Skin of body (tissue), 3 donors: ENCODE measurements at places on chromosomes 4 and X. TPM values are rescaled to one million over a fixed set of nuclear protein-coding genes. Genes with fewer than 3 reads are reported as not detected.

Gene BGN
- total RNA-seq: 28.1 TPM

GRCh38 chrX:107273795-107274194, 67.4 kb downstream of the DNAAF6 start:
- DNase-seq: no peak

Gene TAF7L
- 0.20 TPM for total RNA-seq

DNA sequence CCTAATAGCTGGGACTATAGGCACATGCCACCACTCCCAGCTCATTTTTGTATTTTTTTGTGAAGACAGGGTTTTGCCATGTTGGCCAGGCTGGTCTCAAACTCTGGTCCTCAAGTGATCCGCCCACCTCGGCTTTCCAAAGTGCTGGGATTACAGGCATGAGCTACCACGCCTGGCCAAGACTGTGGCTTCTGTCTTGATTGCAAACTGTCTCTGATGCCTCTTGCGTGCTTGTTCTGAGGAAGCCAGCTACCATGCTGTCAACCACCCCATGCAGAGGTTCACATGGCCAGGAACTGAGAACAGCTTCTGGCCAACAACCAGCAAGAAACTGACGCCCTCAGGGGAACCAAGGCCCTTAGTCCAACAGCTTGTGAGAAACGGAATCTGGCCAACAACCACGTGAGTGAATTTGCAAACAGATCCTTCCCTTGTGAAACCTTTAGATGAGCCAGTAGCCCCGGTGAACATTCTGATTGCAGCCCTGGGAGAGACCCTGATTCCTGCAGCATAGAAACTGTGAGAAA, 71.2 kb downstream of the SUPT20HL2 start:
- peak; percentile 39 for DNase-seq

- DNase-seq: peak; percentile 64
Measured at GRCh38 chrX:115330498-115331168, 41.1 kb downstream of the LUZP4 start.

Gene PALLD
- total RNA-seq: 121 TPM

GRCh38 chr4:2598511-2599303, 62.3 kb downstream of the FAM193A start:
- no peak for DNase-seq

DNA sequence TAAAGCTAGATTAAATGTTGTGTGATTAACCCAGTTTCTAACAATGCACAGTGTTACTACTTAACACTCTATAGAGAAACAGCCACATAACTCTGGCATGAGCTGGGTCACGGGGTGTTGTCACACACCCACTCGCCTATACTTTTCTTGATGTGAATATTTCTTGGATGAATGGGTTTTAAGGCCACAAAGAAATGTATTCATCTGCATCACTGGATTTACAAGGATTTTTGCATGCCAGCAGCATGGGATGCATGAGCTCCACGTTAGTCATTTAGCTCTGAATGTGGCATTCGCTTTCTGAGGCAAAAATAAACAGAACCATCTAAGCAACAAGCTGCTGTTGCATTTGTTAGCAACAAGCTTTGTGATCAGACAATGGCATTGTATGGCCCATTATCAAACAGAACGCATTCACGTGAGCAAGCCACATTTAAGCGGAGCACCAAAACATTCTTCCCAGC, 89.7 kb downstream of the LRP2BP start:
- peak; percentile 56 for DNase-seq

DNA sequence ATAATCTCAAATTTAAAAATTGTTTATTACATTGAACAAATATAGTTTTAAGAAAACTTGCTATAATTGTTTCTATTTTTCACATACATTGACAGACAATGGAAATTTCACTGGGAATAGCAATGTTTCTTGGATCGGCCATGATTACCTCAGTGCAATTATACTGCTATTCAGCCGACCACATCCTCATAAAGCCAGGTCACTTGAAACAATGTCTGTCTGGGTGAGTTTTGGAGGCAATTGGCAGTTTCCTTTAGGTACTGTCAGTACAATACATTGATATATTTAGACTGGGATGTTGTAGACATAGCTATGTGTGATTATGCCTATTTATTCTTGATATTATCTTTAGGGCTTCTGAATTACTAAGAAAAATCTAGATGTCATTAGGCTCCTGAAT, 89.5 kb upstream of the VEGFC start:
- DNase-seq: no peak

DNA sequence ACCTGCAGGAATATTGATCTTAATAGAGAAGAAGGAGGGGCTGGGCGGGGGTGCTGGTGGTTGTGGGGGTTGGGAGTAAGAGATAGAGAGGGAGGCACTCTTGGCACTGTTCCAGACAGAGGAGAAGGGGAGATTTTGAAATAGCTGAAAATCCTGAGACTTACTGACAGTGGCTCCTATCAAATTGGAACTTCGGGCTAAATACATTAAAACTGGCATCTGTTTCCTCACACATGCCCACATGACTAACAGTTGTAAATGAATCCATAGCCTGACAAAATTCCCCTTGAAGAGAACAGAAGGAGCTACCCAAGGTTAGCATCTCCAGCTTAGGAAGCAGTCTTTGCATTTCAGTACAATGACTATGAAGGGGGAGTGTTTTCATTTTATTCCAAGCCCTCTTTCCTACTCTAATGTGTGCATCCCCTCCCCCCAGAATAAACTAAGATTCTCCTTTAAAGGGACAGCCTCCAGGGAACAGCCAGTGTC, 1.4 kb downstream of the DCX start:
- DNase-seq: no peak

DNA sequence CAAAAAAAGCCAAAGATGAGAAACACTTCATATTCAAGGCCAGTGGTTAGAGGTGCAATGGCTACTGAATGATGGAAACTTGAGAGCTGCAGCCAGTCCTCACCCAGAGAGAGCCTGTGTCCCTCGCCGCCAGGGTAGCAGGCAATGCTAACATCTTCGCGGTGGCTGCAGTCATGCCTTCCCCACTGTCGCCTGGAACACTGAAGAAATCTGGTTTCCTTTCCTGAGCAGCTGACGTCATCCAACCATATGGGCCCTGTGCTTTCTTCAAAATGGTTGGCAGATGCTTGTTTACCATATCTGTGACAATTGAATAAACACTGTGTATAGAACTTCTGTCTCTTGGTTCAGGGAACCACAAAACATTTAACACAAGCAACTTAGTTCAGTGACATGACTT, 39.7 kb downstream of the PRSS12 start:
- peak; percentile 80 for DNase-seq

GRCh38 chr4:44425614-44426208, 22.9 kb downstream of the KCTD8 start:
- no peak for DNase-seq

Gene IL1RAPL2
- 1.8 TPM for total RNA-seq

- DNase-seq: no peak
Measured at GRCh38 chrX:47101206-47101605, 23.0 kb downstream of the RGN start.

Gene CYSLTR1
- 6.6 TPM for total RNA-seq

DNA sequence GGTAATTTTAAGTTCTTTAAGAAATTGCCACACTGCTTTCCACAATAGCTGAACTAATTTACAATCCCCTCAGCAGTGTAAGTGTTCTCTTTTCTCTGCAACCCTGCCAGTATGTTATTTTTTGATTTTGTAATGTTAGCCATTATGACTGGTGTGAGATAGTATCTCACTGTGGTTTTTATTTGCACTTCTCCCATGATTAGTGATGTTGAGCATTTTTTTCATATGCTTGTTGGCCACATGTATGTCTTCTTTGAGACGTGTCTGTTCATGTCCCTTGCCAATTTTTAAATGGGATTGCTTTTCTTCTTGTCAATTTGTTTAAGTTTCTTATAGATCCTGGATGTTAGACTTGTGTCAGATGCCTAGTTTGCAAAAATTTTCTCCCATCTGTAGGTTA, 86.1 kb downstream of the BMP3 start:
- no peak for DNase-seq

Gene TCEAL2
- total RNA-seq: 0.39 TPM

DNA sequence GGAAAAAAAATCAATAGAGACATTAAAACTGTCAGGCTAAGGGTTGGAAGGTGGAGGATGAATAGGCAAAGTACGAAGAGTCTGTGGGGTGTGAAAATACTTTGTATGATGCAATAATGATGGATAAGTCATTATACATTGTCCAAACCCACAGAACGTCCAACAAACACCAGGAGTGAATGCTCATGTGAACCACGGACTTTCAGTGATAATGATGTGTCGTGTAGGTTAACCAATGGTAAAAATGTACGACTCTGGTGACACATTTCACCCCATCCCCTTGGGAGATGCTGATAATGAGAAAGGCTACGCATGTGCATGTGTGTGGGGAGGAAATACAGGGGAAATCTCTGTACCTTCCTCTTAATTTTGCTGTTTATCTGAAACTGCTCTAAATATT, 665.2 kb downstream of the FAT4 start:
- no peak for DNase-seq

GRCh38 chr4:83644677-83645659, 109.1 kb downstream of the GPAT3 start:
- peak; percentile 76 for DNase-seq

Gene NUP62CL
- 3.0 TPM for total RNA-seq

Gene IRS4
- 0.69 TPM for total RNA-seq

DNA sequence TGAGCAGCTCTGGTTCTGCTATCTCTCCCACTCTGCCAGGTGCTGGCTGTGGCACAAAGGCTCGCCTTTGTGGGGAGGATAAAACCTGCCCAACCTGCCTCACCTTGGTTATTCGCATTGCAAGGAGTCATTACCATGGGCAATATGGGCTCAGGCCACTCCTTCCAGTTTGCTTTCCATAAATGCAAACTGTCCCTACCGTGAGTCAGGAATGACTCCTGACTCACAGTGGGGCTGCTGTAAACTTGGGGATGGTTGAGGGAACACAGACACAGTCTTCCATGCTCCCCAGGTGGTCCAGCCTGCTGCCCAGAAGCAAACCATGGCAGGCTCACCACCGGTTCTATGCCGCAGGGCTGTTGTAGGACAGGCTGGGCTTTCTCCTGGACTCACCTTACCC, 36.1 kb downstream of the COQ2 start:
- DNase-seq: no peak

GRCh38 chrX:54067766-54068165, 23.5 kb upstream of the PHF8 start:
- DNase-seq: no peak

GRCh38 chr4:139665079-139665689, 435 bp upstream of the MGST2 start:
- no peak for DNase-seq

GRCh38 chr4:137627739-137628460, 95.6 kb upstream of the PCDH18 start:
- DNase-seq: no peak

DNA sequence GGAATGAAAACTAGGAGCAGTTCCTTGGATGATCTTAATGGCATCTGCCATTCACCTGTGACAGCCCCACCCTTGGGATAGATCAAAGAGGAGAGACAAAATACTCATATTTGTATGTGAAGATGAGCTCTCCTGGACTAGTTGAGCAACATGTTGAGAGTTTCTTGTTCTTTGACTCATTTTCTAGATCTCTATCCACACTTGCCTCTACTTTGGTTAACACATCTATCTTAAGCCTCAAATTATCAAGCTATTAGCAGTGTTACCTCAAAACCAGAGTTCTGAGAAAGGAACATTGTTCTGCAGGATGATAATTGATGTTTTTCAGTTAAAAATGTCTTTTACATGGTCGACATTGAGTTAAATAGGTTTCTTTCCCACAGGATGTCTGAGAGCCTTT, 94.2 kb upstream of the TEX13D start:
- DNase-seq: no peak

- no peak for DNase-seq
Measured at GRCh38 chrX:23114241-23114640, 114.5 kb downstream of the DDX53 start.

DNA sequence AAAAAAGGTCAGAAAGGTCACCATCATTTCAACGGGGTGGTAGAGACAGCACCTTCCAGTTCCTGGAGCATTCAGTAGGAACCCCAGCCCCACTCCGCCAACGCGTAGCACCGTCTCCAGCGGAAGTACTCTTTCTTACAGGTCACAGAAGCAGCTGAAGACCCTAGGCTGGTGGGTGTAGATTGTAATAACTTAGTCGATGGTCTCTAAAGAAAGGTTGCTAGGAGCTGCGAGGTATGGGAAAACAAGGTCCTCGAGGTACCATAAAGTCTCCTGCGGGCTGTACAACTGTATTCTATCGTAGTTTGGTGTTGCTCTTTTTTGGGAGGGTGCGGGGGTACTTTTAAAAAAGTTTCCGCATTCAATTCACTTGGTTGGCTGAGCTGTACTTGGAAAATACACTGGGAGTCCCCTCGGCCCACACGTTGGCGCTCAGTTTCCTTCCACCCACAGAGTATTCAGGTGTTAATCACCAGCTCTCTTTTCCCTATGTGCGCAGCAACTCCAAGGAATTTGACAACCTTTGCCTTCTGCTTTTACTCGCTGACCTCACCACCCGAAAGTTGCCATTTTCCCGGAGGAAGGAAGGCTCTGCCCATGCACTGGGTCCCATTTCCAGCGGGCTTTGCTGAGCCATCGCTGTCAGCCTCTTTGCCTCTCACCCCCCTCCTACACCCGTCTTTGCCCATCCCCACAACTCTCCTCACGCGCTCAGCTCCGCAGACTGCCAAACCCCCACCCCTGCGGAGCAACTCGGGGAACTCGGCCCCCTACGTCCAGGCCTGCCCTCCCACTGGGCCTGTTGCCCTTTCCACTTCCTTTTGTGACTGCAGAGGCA, 4.8 kb upstream of the SOX3 start:
- DNase-seq: no peak

DNA sequence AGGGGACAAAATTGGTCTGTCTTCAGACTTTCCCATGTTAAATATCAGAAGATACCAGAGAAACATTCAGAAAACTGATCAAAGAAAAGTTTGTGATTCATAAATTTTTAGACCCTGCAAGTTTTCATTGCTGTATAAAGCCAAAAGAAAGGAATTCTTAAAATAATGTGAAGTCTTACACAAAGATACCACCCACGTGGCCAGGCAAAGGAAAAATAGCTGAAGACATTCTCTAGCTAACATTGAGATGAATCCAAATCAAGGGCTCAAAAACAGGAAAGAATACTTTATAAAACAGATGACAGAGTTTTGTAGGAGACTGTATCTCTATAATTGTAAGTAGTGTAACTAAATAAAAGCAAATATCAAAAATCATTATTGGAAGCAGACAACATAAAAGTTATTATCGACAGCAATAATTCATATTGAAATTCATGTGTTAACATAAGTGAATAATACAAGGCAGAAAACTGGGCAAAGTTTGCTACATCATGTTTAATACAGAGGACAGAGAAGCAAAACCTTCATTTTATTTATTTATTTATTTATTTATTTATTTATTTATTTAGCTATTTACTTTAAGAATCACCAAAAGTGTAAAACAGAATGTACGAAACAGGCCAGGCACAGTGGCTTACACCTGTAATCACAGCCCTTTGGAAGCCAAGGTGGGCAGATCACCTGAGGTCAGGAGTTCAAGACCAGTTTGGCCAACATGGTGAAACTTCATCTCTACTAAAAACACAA, 204.6 kb upstream of the SLIT2 start:
- peak; percentile 14 for DNase-seq

DNA sequence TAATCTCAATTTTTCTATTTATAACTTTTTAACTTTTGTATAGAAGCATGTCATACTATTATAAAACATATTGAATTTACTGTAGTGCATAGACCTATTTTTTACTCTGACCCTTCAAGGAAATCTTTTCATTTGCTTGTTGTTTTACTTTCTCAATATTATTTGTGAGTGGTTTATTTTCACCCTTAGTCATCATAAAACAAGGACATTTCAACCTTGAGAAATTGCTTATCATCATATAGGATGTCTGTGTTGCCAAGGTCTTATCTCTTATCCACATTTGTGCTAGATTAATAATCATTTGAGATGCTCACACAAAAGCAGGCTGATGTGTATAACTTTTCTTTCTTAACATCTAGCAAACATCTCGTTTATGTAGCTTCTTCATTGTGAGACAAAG, 408.6 kb upstream of the PABPC4L start:
- DNase-seq: no peak

Gene FATE1
- total RNA-seq: 0.20 TPM
